ENCODE measurements at places on chromosomes 6 and 20.

- no peak for DNase-seq
These were observed 273.0 kb downstream of the PKHD1 start for GRCh38 chr6:51814418-51814817.

DNA sequence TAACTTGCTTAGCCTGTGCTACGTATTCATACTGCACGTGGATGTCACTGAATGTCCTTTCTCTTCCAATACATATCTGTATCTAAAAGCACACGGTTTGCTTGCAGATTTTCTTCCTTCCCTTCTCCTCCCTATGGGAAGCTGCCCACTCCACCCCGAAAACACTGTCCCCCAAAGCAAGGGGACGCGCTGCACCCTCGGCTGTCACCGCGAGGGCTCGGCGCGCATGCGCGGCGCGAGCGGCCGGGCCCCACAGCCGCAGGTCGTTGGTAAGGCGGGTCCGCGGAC is 659 bp downstream of the TMX4 start:
- no peak for DNase-seq

DNA sequence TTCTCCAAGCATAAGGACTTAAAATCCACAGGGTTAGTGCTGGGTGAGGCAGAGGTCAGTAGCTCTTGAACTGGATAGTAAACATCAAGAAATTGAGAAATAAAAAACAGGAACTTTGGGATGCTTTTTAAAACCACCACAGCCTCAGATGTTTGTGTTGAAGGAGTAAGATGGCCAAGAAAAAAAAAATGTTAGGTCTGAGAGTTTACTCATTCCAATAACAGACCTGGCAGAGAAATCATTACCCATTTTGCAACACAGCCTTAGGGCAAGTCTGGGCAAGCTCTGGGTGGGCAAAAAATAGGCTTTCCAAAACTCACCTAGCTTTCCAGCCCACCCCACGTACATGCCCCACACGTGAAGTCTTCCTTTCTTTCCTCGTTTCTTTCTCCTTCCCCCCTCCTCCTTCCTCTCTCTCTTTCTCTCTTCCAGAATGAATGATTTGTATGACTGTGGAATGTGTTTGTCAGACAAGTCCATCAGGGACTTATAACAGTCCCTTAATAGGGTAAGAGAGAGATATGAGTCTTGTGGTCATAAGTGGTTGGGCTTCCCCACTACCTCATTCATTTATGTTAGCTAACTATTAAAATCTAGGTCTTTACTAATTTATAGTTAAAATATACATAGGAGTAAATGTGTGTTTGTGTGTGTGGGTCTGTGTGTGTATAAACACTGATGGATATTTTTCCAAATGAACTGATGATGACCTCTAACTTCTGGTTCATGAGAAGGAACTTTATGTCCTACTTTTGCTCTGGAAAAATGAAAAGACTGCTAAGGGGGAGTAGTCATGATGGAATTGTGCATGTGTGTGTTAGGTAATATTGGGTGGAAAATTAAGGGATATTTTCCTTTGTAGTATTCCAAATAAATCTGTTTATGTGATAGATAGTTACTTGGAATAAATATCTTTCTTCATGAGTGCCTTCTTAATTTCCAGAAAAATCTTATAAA is 18.0 kb upstream of the DSE start:
- no peak for DNase-seq

GRCh38 chr6:36028088-36028876 is 674 bp downstream of the MAPK14 start:
- peak; percentile 69 for DNase-seq

DNA sequence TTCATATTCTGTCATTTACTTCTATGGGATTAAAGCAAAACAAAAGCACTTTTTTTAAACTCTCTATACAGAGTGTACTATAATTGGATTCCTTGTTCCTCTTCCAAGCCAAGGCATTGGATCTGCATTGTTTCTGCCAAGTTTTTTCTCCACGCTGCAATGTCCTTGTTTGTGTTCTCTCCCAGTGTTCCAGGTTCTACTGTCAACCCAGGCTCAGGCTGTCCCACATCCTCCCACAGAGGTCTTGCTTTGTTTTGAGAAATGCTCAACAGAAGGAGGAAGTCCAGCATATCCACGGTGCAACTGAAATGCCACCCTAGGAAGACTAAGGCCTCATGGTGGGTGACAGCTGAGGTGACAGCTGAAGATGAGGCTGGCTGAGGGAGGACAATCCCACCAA is 287.1 kb upstream of the PRDM1 start:
- DNase-seq, result no peak

Data from left forelimb (tissue), 1 donor.